KBM-7 (cell line): ENCODE measurements at places on chromosomes 6 and 20.

DNA sequence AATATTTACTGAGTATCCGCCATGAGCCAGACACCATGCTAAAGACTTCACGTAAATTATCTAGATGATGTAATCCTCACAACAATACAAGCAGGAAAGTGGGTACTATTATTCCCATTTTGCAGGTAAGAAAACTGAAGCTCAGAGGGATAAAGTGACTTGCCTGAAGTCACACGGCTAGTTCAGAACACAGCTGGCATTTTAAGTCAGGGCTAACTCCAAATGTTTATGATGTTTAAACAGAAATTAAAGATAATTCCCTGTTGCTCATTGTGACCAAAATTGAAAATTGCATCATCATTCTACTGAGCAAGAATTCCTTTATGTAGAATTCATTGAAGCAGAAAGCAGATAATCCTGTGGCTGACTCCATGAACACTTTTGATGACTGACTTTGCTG, 71.3 kb upstream of the STXBP5 start:
- no peak for DNase-seq

GRCh38 chr6:29576056-29576455, 8.9 kb upstream of the OR2H2 start:
- DNase-seq, result no peak

- DNase-seq, result no peak
Measured at GRCh38 chr6:137265561-137266308, 46.5 kb upstream of the IFNGR1 start.

DNA sequence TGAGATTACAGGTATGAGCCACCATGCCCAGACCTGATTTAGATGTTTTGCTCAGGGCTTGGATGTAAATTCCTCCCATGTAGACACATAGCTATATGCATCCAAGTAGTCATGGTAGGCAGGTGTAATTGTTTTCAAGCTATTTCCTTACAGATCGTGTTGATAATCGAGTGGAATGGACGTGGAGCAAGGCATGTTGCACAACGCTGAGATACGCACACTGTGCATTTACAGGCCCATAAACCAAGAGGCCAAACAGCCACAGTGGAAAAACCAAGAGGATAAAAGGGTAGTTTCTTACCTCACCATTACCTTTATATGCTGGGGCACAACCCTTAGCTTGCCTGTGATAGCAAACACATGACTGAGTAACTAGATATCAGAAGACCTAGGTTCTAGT, 51.0 kb upstream of the ADGRF1 start:
- no peak for DNase-seq

DNA sequence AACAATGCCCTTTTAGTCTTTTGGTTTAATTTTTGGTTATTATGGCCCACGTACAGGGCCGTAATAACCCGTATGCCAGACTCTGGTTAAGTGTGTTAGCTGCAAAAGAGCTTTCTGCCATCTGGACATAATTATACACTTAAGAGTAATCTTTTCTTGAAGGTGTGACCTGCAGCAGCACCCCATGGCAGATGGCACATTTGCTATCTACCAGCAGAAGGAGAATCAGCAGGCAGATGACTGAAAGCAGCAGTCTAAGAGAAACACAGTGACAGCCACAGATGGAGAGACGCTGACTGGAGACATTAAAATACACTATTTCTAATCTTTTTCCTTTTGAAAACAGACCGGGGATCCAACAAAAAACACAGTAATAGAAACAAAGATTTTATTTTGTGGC, 18.7 kb downstream of the ASF1A start:
- no peak for DNase-seq

DNA sequence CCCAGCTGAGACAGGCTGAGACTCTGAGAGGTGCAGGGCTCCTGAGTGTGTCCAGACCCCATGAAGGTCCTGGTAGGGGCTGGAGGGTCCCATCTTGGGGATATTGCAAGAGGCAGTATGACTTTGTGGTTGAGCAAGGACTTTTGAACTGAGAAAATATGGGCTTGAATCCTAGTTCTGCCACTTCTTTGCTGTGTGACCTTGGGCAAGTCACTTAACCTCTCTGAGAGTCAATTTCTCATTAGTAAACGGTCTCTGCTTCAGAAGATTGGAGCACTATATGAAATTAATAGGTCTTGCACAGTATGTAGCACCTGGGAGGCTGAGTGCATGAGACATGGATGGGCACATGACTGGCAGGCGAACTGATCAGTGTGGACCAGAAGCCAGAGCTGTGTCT, 42.7 kb downstream of the TFEB start:
- DNase-seq, result no peak

- DNase-seq, result no peak
Measured at GRCh38 chr6:116017546-116018295, 43.0 kb downstream of the FRK start.

DNA sequence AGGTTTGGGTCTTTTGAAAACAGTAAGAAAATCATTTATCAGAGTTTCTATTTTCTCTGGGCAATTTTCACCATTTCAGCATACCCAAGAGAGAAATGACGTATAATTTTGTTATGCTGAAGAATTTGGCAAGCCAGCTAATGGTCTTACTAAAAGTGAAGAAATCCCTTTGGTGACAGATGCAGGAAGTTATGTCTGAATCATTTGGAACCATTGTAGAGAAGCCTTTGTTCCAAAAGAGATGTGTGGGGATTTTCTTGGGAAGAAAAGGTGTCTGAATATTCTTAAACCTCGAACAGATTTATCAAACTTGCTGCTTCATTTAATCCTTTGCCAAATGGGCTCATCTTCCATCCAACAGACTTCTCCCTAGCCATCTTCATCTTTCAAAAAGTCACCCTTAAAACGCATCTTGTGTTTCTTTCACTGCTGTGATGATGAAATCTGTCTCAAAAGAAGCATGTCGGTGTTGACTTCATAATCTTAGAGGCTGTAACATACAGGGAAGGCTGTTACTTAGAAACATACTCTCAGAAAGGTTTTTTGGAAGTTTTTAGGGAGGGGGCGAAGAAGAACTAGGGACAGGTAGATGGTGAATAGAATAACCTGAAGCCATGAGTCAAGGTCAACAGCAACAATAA, 39.5 kb downstream of the CITED2 start:
- no peak for DNase-seq

DNA sequence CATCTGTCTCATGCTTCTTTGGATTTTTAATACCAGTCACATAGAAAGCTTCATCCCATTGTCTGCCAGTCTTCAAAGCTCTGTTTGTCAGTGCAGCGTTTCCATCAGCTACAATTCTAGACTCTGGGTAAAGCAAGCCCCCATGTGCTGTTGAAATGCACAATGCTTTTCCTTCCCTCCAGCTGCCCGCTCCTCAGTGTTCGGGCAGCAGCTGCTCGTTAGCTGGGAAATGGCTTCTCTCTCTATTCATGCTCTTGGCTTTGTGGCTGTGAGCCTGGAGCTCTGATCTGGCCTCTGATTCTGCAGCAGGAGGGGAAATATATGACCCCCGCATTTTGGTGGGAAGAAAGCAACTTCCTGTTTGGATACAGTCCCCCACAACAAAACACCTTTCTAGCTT, 213.0 kb upstream of the CDYL start:
- no peak for DNase-seq

GRCh38 chr6:149541139-149541538, 4.7 kb downstream of the PPIL4 start:
- DNase-seq, result no peak

DNA sequence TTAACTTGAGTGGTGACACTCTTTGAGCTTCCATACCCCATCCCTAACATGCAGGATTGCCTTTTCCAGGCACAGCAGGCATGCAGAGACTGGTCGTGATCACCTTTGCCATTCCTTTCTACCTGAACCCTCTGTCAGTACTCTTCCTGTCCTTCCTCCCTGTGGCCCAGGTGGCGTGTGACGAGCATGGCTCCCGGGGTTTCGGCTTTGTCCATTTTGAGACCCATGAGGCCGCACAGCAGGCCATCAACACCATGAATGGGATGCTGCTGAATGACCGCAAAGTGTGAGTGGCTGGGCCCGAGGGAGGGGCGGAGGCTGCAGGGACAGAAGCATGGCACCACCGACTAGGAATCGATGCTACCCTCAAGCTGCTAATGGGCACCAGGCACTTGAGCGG, 6.7 kb downstream of the PABPC1L start:
- no peak for DNase-seq

DNA sequence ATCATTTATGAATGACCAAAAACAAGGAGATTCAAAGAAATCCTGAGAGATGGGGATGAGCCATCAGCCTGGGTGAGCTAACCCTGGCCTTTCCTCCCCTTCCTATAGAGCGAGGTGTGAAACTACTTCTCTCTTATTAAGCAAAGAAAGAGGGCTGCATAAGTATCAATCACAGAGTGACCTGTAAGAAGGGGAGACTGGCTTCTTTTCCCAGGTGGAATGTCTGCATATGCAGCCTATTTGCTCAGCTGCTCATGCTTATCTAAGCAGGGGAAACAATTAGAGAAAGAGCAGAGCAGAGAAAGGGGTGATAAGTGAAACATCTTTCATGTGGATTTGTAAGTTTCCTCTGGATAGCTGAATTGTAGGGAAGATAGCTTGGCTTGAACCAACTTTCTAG, 160.0 kb downstream of the PKHD1 start:
- no peak for DNase-seq

DNA sequence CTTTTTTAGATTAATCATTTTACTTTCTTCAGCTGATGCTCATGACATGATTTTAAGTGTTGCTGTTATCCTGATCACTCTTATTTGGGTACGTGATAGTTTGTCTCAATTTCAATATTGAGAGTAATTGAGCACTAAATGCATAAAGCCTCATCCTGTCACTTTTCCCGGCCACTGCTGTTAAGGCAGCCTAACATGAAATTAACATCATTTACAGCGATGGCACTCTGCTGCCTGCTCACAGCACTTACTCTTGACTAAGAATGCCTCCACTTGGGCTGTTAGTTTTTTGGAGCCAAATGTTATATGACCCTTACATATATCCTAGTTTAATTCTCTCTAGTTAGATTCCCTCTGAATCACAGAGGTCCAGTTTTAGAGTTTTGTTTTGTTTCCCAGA, 107.3 kb downstream of the SLX4IP start:
- DNase-seq, result no peak

- no peak for DNase-seq
Measured at GRCh38 chr20:6079016-6079415, 25.2 kb upstream of the LRRN4 start.

GRCh38 chr6:111824608-111825337, 48.5 kb downstream of the FYN start:
- DNase-seq, result no peak

- no peak for DNase-seq
Measured at GRCh38 chr20:11790046-11790445, 127.6 kb upstream of the BTBD3 start.

DNA sequence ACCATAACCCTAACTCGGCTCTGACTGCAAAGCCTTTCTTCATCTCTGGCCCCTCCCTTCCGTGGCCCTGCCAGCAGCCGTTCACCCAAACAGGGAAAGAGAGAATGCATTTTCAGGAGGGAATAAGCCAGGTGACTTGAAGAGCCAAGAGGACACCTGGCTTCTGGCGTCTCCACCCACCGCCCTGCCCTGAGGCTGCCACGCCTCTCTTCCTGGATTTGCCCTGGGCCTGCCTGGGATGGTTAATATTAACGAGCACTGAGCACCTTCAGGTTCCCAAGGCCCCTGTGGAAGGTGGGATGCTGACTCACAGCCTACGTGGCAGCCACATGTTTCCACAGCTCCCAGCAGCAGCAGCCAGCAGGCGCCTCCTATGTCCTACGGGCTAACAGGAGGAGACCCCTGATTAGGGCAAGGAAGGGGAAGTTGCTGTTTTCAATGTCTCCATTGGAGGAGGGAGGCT, 138.0 kb upstream of the RREB1 start:
- DNase-seq, result no peak

- no peak for DNase-seq
Measured at GRCh38 chr20:23003881-23004460, 31.1 kb upstream of the SSTR4 start.

- DNase-seq, result peak; percentile 83
Measured at GRCh38 chr20:64083378-64083803, 807 bp downstream of the LKAAEAR1 start.

DNA sequence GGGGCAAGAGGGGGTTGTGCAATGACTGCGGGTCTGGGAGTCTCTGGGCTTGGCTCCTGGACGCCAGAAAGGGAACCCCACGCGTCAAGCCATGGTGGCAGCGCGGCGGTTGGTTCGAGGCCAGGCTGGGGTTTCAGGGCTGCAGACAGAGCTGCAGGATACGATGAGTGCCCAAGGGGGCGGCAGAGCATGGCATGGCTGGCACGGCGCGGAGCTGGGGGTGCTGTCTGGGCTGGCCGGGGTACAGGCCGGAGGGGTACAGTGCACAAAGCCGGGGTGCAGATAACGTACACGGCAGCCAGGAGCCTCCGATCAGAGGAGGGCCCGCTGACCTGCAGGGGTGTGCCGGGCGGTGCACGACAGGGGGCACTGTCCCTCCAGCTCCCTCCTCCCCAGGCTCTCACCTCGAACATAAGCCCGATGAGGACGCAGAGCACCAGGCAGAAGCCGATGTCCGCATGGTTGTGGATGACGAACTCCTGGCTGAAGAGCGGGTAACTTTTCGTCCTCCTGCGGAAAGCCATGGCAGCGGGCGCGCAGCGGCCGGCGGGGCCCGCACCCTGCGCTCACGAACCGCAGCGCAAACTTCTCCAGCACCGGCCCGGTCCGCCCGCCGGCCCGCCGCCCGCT, 353 bp downstream of the TRAM2 start:
- DNase-seq, result peak; percentile 83

GRCh38 chr6:1027795-1028569, 283.9 kb upstream of the FOXQ1 start:
- DNase-seq, result no peak

GRCh38 chr20:24754691-24755090, 194.4 kb upstream of the CST7 start:
- no peak for DNase-seq

DNA sequence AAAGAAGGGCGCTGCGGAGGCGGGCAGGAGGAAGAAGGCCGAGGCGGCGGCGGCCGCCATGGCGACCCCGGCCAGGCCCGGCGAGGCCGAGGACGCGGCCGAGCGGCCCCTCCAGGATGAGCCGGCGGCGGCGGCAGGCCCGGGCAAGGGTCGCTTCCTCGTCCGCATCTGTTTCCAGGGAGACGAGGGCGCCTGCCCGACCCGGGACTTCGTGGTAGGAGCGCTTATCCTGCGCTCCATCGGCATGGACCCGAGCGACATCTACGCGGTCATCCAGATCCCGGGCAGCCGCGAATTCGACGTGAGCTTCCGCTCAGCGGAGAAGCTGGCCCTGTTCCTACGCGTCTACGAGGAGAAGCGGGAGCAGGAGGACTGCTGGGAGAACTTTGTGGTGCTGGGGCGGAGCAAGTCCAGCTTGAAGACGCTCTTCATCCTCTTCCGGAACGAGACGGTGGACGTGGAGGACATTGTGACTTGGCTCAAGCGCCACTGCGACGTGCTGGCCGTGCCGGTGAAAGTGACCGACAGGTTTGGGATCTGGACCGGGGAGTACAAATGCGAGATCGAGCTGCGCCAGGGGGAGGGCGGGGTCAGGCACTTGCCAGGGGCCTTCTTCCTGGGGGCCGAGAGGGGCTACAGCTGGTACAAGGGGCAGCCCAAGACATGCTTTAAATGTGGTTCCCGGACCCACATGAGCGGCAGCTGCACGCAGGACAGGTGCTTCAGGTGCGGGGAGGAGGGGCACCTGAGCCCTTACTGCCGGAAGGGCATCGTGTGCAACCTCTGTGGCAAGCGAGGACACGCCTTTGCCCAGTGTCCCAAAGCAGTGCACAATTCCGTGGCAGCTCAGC, 780 bp downstream of the ZCCHC3 start:
- DNase-seq, result peak; percentile 57

- DNase-seq, result no peak
Measured at GRCh38 chr6:161482517-161482858, 208.6 kb upstream of the AGPAT4 start.

- no peak for DNase-seq
Measured at GRCh38 chr6:75376347-75377024, 91.9 kb upstream of the TMEM30A start.

- DNase-seq, result no peak
Measured at GRCh38 chr6:69914015-69914485, 47.7 kb downstream of the COL19A1 start.
